ENCODE measurements at places on chromosomes 2 and 18. TPM values are rescaled to one million over a fixed set of nuclear protein-coding genes. Genes with fewer than 3 reads are reported as not detected.

GRCh38 chr2:241300000-241300399, 15.5 kb downstream of the HDLBP start:
- no peaks in the 10 kb centered on the region for H3K36me3 ChIP-seq
- no peak overlapping the region for H3K4me3 ChIP-seq
- no peak overlapping the region for H3K27ac ChIP-seq
- no peaks in the 10 kb centered on the region for H3K4me1 ChIP-seq
- DNase-seq, result no peak

- H3K4me1 ChIP-seq, result no peaks in the 10 kb centered on the region
Observed at GRCh38 chr2:99615247-99615771, 125.5 kb upstream of the REV1 start.

- H3K27me3 ChIP-seq, result no peaks in the 10 kb centered on the region
- no peak for DNase-seq
- H3K27ac ChIP-seq, result no peak overlapping the region
- no peaks in the 10 kb centered on the region for H3K36me3 ChIP-seq
- no peaks in the 10 kb centered on the region for H3K4me1 ChIP-seq
- H3K4me3 ChIP-seq, result no peak overlapping the region
Observed at GRCh38 chr2:974502-974901, 23.9 kb downstream of the SNTG2 start.

DNA sequence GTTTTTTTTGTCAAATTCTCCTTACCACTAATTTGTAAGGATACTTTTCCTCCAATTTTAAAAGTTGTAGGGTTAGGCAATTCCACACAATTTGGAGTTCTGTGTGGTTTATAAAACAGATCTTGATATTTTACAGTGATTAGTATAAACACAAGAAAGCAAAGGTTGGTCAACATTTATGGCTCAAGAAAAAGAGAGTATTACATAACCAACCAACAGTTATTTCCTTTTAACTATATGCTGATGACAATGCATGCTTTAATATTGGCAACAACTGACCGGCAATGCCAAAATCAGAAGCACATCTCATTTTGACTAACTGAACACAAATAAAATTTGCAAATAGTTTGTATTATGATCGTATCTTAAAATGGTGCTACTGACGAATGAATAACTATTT, 137.2 kb downstream of the CDH2 start:
- no peak overlapping the region for H3K27ac ChIP-seq
- no peaks in the 10 kb centered on the region for H3K36me3 ChIP-seq
- H3K27me3 ChIP-seq, result no peaks in the 10 kb centered on the region
- no peaks in the 10 kb centered on the region for H3K4me1 ChIP-seq

- H3K27ac ChIP-seq, result no peak overlapping the region
- H3K36me3 ChIP-seq, result no peaks in the 10 kb centered on the region
- no peaks in the 10 kb centered on the region for H3K4me1 ChIP-seq
- H3K27me3 ChIP-seq, result no peaks in the 10 kb centered on the region
- H3K4me3 ChIP-seq, result peak overlapping the region; percentile 66
Observed at GRCh38 chr2:47520302-47520630, 117.3 kb downstream of the MSH2 start.

DNA sequence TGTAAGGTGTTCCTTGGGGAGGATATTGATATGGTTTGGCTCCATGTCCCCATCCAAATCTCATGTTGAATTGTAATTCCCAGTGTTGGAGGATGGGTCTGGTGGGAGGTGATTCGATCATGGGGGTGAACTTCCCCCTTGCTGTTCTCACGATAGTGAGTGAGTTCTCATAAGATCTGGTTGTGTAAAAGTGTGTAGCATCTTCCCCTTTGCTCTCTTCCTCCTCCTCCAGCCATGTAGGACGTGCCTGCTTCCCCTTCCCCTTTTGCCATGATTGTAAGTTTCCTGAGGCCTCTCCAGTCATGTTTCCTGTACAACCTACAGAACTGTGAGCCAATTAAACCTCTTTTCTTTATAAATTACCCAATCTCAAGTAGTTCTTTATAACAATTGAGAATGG, 458.7 kb downstream of the LPIN1 start:
- no peak overlapping the region for H3K27ac ChIP-seq
- no peak for DNase-seq
- H3K4me3 ChIP-seq, result no peak overlapping the region
- H3K27me3 ChIP-seq, result no peaks in the 10 kb centered on the region

DNA sequence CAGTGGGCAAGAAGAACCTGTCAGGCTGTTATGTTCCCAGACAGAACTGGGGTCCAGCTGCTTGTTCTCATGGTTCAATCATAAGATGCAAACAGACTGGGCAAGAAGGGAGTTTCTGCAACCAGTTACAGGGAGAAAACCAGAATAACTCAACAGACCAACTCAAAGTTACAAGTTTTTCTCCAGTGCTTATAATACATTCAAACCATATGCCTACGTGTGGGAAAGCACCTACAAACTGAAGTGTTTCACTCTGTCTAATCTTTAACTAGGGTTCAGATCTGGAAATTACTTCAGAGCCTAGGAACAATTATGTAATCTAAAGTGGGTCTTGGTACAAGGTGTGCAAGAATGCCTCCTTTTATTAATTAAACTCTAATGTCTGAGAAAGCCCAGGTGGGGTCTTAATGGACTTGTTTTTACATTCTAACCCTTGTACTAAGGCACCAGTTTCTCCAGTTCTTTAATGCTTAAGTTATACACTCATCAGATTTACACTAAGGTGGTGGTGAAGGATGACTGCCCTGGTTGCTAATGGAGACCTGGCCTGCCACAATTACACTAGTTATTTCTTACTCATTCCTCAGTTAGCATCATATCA, 951.9 kb downstream of the TSN start:
- H3K36me3 ChIP-seq, result no peaks in the 10 kb centered on the region
- no peak overlapping the region for H3K4me3 ChIP-seq
- H3K27ac ChIP-seq, result no peak overlapping the region
- DNase-seq, result no peak

DNA sequence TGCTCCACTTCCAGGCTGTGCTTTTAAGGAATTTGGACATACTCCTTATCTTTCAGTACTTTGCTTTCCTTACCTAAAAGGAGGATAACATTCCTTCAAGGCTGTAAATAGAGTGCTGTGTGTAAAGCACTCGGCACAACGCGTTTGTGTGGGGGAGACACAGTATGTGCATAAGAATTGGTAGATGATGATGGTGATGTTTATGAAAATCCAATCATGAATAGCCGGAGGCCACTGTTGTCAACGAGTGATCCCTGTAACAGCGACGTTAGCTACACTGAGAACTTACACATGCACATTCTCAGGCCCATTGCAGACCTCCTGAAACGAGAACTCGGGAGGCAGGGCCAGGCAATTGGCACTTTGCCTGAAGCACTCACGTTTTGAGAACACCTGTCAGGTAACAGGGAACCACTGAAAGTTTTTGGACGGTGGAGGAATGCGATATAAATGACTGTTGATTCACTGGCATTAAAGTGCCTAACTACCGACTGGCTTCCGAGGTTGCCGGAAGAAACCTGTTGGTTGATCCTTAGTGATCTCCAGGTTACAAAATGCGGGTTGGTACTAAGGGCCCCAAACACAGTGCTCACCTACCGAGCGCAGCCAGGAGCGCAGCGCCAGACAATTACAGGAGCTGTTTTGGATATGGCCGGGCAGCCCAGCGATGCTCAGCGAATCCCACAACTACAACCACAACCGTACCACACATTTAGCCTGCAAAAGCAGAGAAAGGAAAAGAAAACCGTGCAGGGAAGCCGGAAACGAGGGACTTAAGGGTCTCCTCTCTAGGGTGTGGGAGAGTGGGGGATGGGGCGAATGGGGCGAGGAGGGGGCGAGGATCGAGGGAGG, 1.0 kb upstream of the MAP4K4 start:
- H3K27me3 ChIP-seq, result no peaks in the 10 kb centered on the region
- H3K4me1 ChIP-seq, result peaks cover 26% of the 10 kb centered on the region
- H3K27ac ChIP-seq, result peak overlapping the region; percentile 81
- no peak for DNase-seq
- peak overlapping the region; percentile 80 for H3K4me3 ChIP-seq

DNA sequence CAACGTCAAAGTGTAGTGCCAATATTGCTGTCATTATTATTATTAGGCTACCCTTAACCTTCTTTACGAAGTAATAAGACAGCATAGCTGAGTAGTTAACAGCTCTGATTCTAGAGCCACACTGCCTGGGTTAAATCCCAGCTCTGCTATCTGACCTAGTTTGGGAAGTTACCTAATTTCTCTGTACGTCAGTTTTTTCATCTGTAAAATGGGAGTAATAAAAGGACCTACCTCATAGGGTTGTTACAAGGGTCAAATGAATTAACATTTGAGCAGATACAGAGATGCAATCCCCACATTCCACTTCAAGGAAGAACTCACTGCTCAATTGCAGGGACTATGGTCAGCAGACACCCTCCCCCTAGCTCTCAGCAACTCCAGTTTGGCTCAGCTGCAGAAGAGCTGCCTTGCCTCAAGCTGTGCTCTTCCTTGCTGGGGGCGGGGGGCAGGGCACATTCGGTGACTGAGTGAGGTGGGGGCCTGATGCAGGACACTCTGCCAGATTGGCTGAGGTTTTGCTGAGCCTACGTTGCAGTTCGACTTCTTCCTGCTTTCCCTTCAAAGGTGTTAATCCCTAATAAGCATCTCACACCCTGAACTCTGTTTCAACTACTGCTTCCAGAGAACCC, 11.0 kb upstream of the LGALSL start:
- H3K4me1 ChIP-seq, result no peaks in the 10 kb centered on the region
- no peak overlapping the region for H3K4me3 ChIP-seq
- no peak for DNase-seq

DNA sequence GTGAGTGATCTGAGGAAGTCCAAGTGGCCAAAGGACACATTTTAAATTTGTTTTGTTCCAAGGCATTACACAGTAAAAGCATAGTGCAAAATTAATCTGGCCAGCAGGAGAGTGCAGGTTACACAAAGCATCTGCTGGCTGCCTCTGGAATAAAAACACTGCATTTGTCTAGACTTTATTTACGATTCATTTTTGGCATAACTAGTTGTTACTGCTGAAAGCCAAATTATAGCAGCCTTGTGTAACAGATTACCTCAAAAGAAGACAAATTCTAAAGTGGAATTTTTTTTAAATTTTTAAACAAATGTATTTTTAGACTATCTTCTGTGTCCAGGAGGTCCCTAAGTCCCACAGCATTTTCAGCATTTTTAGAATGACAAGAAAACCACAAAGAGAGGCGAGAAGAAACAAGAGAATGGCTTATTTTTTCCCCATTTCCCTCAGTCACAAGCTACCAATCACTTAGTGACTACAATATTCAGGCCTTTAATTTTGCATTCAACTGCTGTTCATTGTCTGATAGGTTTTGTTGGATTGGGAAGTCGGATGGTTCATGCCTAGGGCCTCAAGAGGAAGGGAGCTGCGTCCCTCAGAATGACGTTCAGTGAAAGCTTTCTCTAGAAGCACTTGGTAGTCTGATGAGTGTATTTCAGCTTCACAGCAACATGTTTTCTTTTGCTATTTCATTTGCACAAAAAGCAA, 46.0 kb downstream of the TMEFF2 start:
- DNase-seq, result no peak
- H3K4me3 ChIP-seq, result no peak overlapping the region
- H3K27ac ChIP-seq, result peak overlapping the region; percentile 25
- H3K4me1 ChIP-seq, result peaks cover 8% of the 10 kb centered on the region
- no peaks in the 10 kb centered on the region for H3K36me3 ChIP-seq
- H3K27me3 ChIP-seq, result no peaks in the 10 kb centered on the region

GRCh38 chr18:74252039-74252395, 39.7 kb downstream of the CYB5A start:
- H3K4me1 ChIP-seq, result peaks cover 10% of the 10 kb centered on the region
- H3K27me3 ChIP-seq, result no peaks in the 10 kb centered on the region
- no peak overlapping the region for H3K27ac ChIP-seq

DNA sequence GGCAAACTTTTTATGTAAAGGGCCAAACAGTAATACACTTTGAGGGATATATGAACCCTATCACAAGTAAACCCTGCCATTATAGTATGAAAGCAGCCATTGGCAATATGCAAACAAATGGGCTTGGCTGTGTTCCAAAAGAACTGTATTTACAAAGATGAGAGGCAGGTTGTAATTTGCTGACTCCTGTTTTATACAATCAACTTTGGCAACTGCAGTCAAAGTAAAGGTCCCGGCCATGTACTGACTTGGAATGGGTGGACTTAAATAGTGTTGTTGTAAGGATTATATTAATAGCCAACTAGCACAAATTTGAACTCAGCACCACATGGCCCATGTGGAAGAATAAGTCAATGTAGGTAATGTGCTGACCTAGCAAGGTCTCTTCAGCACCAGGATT, 223.4 kb downstream of the WDPCP start:
- H3K4me1 ChIP-seq, result no peaks in the 10 kb centered on the region
- H3K4me3 ChIP-seq, result no peak overlapping the region
- no peaks in the 10 kb centered on the region for H3K36me3 ChIP-seq
- no peak for DNase-seq
- H3K27me3 ChIP-seq, result no peaks in the 10 kb centered on the region

- no peak overlapping the region for H3K4me3 ChIP-seq
- no peaks in the 10 kb centered on the region for H3K36me3 ChIP-seq
- no peak for DNase-seq
Observed at GRCh38 chr2:189522435-189523151, 58.0 kb downstream of the SLC40A1 start.

DNA sequence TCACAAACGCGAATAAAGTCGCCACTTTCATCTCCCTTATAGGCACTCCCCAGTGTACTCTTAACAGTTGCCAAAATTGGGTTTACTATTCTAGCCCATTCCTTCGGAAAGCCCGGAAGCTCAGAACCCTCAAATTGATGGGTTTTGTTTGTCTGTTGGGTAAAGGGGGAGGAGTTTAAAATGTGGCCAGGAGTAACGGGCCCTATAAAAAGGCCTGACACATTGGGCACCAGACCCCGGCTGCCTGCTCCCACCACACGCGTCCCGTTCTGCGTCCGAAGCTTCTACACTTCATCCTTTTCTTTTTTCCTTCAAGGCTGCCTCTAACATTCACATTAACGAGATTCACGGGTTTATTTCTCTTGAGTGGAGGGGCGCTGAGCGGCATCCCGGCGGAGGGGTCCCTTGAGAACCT, 837 bp downstream of the NHEJ1 start:
- H3K4me1 ChIP-seq, result peaks cover 5% of the 10 kb centered on the region
- H3K36me3 ChIP-seq, result no peaks in the 10 kb centered on the region
- peak overlapping the region; percentile 88 for H3K27ac ChIP-seq

- H3K36me3 ChIP-seq, result no peaks in the 10 kb centered on the region
- no peaks in the 10 kb centered on the region for H3K4me1 ChIP-seq
- H3K27ac ChIP-seq, result no peak overlapping the region
- H3K4me3 ChIP-seq, result no peak overlapping the region
- no peaks in the 10 kb centered on the region for H3K27me3 ChIP-seq
Observed at GRCh38 chr2:191566344-191566743, 111.6 kb upstream of the NABP1 start.

- no peaks in the 10 kb centered on the region for H3K36me3 ChIP-seq
- no peak for DNase-seq
- H3K27ac ChIP-seq, result no peak overlapping the region
- H3K27me3 ChIP-seq, result no peaks in the 10 kb centered on the region
- no peak overlapping the region for H3K4me3 ChIP-seq
Observed at GRCh38 chr18:1618364-1618763, 713.7 kb downstream of the ADCYAP1 start.

- peaks cover 7% of the 10 kb centered on the region for H3K4me1 ChIP-seq
- no peaks in the 10 kb centered on the region for H3K36me3 ChIP-seq
- no peak overlapping the region for H3K4me3 ChIP-seq
- H3K27me3 ChIP-seq, result no peaks in the 10 kb centered on the region
- DNase-seq, result no peak
Observed at GRCh38 chr18:56235481-56236013, 402.8 kb downstream of the TXNL1 start.

Gene SERPINB13
- total RNA-seq, result not detected

Gene IL36A
- total RNA-seq, result not detected

Gene UGT1A8
- total RNA-seq, result not detected

Gene KLF7
- total RNA-seq, result 28.3 TPM

Gene ADGRF3
- total RNA-seq, result not detected

Gene FN1
- total RNA-seq, result 8,882 TPM

Gene EHBP1
- 28.4 TPM for total RNA-seq

Gene DNAJC27
- total RNA-seq, result 15.0 TPM

Gene NOSTRIN
- total RNA-seq, result 18.3 TPM

Gene MTCL1
- total RNA-seq, result 23.3 TPM
